ENCODE measurements at places on chromosomes 1 and 21. TPM values are rescaled to one million over a fixed set of nuclear protein-coding genes. Genes with fewer than 3 reads are reported as not detected.

SAMD13 gene
- 0.97 TPM for total RNA-seq

CAMK1G gene
- total RNA-seq: not detected

LCE3E gene
- not detected for total RNA-seq

TAS1R1 gene
- total RNA-seq: 0.43 TPM

SERPINC1 gene
- not detected for total RNA-seq

SELENBP1 gene
- total RNA-seq: 90.6 TPM

PM20D1 gene
- 0.11 TPM for total RNA-seq

CFAP107 gene
- total RNA-seq: not detected

ATPAF1 gene
- 52.3 TPM for total RNA-seq

PGLYRP3 gene
- not detected for total RNA-seq

PDC gene
- total RNA-seq: not detected

FYB2 gene
- total RNA-seq: not detected

FHL3 gene
- total RNA-seq: 14.8 TPM

CCDC190 gene
- 0.32 TPM for total RNA-seq

NTMT2 gene
- not detected for total RNA-seq

OR6N2 gene
- not detected for total RNA-seq

PROK1 gene
- not detected for total RNA-seq

PLPPR4 gene
- 0.54 TPM for total RNA-seq

OR2T3 gene
- not detected for total RNA-seq

HPCAL4 gene
- total RNA-seq: not detected

RHEX gene
- total RNA-seq: not detected

DAB1 gene
- total RNA-seq: not detected

IFNLR1 gene
- 0.22 TPM for total RNA-seq

CDKN2C gene
- total RNA-seq: 60.6 TPM

BMP8B gene
- total RNA-seq: not detected

ICOSLG gene
- under 0.01 TPM for total RNA-seq

TEKT2 gene
- total RNA-seq: 0.13 TPM

KLHL20 gene
- 34.8 TPM for total RNA-seq

ZSCAN20 gene
- 9.8 TPM for total RNA-seq

NBPF4 gene
- 0.11 TPM for total RNA-seq

CHI3L2 gene
- 128 TPM for total RNA-seq

FCRL5 gene
- not detected for total RNA-seq

SPATA45 gene
- total RNA-seq: 0.39 TPM

FBLIM1 gene
- 26.7 TPM for total RNA-seq

ZNF593OS gene
- not detected for total RNA-seq

ANGPTL3 gene
- 0.11 TPM for total RNA-seq

BTG2 gene
- 37.2 TPM for total RNA-seq

MEX3A gene
- total RNA-seq: 1.1 TPM

SLC16A1 gene
- 132 TPM for total RNA-seq

MRPS6 gene
- 33.1 TPM for total RNA-seq

CHIA gene
- not detected for total RNA-seq

CD1E gene
- total RNA-seq: not detected

FAM43B gene
- total RNA-seq: 3.1 TPM

CDC20 gene
- total RNA-seq: 26.4 TPM

NR0B2 gene
- not detected for total RNA-seq

All from articular chondrocyte of knee joint (primary cell).